Prostate gland (tissue), 2 donors: ENCODE measurements at places on chromosomes 3 and 15. TPM values are rescaled to one million over a fixed set of nuclear protein-coding genes. Genes with fewer than 3 reads are reported as not detected.

DNA sequence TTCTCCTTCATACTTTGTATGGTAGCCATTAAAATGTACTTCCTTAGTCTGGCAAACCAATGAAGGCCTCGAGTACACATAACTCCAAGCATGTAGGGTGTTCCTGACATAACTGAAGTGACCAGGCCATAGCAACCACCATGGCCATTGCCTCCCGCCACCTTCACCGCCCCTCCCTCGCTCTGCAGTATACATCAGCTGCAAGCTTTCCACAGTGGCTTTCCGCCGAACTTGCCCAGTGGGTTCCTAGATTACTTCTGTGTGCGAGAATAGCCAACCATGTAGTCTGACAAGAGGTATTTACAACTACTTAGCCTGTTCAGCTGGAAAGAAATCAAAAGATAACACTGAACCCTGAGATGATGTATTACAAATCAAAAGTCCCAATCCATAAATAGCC is 3.4 kb upstream of the CTNNB1 start:
- H3K36me3 ChIP-seq: no peaks in the 10 kb centered on the region
- DNase-seq: no peak
- no peak overlapping the region for H3K27ac ChIP-seq
- no peaks in the 10 kb centered on the region for H3K4me1 ChIP-seq
- H3K27me3 ChIP-seq: no peaks in the 10 kb centered on the region

DNA sequence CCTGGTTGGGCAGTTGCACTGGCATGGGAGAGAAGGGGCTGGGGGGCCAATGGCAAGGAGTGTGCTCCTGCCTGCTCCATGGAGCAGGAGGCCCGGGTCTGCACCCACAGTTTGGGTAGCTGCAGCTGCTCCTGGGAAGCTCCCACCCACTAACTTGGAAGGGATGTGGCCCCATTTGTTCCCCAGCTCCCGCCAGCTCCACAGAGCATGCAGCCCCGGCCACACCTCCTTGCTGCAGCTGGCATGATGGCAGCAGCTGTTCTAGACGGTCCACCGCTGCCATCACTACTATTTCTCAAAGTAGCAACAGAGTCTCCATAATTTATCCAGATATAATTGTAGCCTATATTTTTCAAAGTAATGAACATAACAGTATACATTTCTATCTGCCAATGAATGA is 65.8 kb downstream of the PIK3CB start:
- H3K27me3 ChIP-seq: no peaks in the 10 kb centered on the region
- no peaks in the 10 kb centered on the region for H3K36me3 ChIP-seq
- H3K4me1 ChIP-seq: no peaks in the 10 kb centered on the region
- DNase-seq: no peak
- H3K4me3 ChIP-seq: no peak overlapping the region

The MUC4 gene
- 12.0 TPM for total RNA-seq

- no peaks in the 10 kb centered on the region for H3K27me3 ChIP-seq
- H3K4me1 ChIP-seq: no peaks in the 10 kb centered on the region
- no peaks in the 10 kb centered on the region for H3K36me3 ChIP-seq
- H3K4me3 ChIP-seq: no peak overlapping the region
- H3K27ac ChIP-seq: no peak overlapping the region
- no peak for DNase-seq
Observed at GRCh38 chr3:46318207-46318927, 35.5 kb upstream of the CCR2 start.

The MYL3 gene
- total RNA-seq: not detected

The B3GNT5 gene
- 5.9 TPM for total RNA-seq

- H3K4me1 ChIP-seq: no peaks in the 10 kb centered on the region
- no peaks in the 10 kb centered on the region for H3K36me3 ChIP-seq
- DNase-seq: no peak
- H3K4me3 ChIP-seq: no peak overlapping the region
- H3K27me3 ChIP-seq: no peaks in the 10 kb centered on the region
Observed at GRCh38 chr3:45124352-45124751, 21.8 kb downstream of the CDCP1 start.

DNA sequence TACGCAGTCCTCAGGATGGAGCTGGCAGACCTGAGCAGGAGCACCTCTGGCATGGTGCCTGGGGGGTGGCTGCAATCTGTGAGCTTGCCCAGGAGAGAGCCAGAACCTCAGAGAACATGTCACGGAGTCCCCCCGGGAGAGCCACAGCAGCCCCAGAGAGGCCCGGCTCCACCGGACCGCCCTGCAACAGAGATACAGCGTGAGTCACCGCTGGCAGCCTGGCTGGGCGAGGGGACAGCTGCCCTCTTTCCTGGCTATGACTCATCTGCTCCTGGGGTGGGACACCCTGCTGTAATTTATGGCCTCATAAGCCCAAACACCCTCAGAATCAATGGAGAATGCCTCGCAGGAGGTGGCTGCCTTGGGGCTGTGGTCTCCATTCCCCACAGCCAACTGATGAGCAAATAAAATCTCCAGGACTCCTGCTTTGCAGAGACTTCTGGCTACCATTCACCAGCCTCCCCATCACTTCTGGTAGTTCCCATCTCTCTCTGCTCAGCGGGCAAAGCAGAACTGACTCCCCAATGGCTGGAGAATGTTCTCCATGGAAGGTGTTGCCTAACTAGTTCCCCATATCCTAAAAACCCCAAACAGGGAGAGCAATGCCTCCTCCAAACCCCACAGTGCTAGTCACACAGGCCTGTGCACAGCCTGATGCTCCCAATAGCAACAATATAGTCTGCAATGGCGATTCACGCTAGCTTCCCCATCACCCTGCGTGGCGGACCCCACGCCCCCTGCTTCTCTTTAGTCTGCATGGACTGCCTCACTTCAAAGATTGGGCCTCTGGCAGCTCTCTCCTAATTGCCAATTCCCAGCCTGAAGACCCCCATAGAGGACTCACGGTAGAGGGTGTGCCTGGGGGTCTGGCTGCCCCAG is 21.6 kb downstream of the ACSBG1 start:
- no peak overlapping the region for H3K27ac ChIP-seq
- no peaks in the 10 kb centered on the region for H3K27me3 ChIP-seq
- DNase-seq: peak; percentile 67
- no peak overlapping the region for H3K4me3 ChIP-seq

- no peaks in the 10 kb centered on the region for H3K4me1 ChIP-seq
- no peak overlapping the region for H3K4me3 ChIP-seq
- DNase-seq: no peak
- H3K27ac ChIP-seq: peak overlapping the region; percentile 49
Observed at GRCh38 chr3:185560676-185561075, 8.3 kb upstream of the LIPH start.

GRCh38 chr15:97319291-97319690 is 641.2 kb upstream of the ARRDC4 start:
- H3K4me1 ChIP-seq: no peaks in the 10 kb centered on the region
- H3K4me3 ChIP-seq: no peak overlapping the region
- H3K27me3 ChIP-seq: no peaks in the 10 kb centered on the region
- H3K27ac ChIP-seq: no peak overlapping the region
- no peaks in the 10 kb centered on the region for H3K36me3 ChIP-seq

DNA sequence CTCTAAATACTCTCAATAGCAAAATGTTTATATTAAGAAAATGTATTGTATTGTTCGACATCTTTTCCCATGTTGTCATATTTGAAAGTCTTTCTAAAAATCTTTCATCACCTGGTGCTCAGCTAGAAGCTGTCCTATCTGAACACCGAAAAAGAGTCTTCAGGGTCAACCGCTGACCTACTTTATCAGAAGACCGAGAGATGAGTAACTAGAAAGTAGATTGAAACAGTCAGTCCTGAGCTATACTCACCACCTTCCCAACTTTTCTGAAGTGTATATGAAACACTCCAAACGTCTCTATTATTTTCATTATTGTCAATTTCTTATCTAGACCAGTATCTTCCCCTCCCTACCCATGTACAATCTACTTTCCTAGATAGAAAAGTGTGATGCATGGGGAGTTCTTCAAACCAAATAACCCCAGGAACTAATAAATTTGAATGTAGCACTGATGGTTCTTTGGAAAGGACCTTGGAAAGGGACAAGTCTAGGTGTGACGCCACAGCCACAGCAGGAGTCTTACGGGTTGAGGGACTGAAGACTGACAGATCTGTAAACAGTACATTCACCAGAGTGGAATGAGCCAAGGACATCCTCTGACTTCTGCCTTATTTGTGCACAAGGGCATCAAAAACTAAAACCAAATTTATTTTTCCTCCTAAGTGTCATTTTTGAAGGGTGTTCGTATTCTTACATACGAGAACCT is 58.6 kb downstream of the TMOD3 start:
- no peak overlapping the region for H3K27ac ChIP-seq
- no peaks in the 10 kb centered on the region for H3K4me1 ChIP-seq
- no peak overlapping the region for H3K4me3 ChIP-seq
- DNase-seq: no peak
- H3K36me3 ChIP-seq: no peaks in the 10 kb centered on the region
- H3K27me3 ChIP-seq: no peaks in the 10 kb centered on the region

DNA sequence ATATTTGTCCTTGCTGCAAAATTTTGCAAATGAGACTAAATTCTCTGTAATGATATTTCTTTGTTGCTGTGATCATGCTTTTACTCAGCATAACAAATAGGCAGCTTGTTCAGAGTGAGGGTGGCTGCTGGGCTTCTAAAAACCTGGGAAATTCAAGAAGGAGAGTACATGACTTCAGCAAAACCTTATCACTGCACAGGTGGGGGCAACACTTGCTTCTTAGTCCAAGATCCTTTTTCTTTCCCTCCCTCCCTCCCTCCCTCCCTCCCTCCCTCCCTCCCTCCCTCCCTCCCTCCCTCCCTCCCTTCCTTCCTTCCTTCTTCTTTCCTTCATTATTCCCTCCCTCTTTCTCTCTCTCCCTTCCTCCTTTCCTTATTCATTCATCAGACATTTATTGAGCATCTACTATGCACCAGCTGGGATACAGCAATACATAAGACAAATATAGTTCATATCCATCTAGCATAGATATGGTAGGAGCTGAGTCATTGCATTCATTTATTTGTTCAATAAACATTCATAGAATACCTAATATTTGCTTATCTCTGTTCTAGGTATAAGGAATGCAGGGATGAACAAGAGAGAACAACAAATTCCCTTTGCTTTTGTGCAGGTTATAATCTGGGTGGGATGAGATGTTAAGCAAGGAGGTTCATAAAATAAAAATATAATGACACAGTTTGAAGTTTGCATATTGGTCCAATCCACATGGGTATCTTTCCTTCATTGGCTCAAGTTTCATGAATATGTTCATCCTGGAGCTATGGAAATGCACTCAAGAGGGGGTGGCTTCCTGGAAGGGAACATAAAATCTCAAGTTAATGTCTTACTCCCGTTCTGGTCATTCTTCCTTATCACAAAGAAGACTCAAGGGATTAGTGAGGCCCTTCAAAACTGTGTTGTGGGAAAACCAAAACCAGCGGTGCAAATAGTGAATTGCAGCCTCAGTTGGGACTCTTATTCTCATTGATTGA is 210.7 kb downstream of the PDCD6IP start:
- H3K4me1 ChIP-seq: no peaks in the 10 kb centered on the region
- no peaks in the 10 kb centered on the region for H3K36me3 ChIP-seq
- no peak overlapping the region for H3K27ac ChIP-seq
- no peak overlapping the region for H3K4me3 ChIP-seq
- no peak for DNase-seq

- no peaks in the 10 kb centered on the region for H3K4me1 ChIP-seq
- H3K36me3 ChIP-seq: no peaks in the 10 kb centered on the region
- peaks cover 2% of the 10 kb centered on the region for H3K27me3 ChIP-seq
Observed at GRCh38 chr3:124504332-124505059, 225.8 kb upstream of the UMPS start.

The HTR3E gene
- not detected for total RNA-seq

DNA sequence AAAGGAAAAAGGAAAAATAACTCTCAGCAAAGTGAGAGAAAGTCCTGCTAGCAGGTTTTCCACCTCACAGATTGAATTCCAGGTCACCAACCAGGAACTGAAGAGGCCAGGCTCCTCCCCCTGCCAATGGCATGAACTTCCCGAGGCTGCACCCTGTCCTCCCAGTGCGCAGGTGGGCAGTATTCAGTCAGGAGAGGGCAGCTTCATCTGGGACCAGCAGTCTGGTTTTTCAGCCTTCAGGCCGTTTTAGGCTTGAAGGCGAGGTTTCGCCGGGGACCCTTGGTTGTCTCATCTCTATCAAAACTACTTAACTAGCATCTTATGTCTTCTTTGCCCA is 41.2 kb downstream of the TRAT1 start:
- no peaks in the 10 kb centered on the region for H3K27me3 ChIP-seq
- no peaks in the 10 kb centered on the region for H3K4me1 ChIP-seq
- H3K4me3 ChIP-seq: no peak overlapping the region
- H3K36me3 ChIP-seq: no peaks in the 10 kb centered on the region
- no peak overlapping the region for H3K27ac ChIP-seq

- no peaks in the 10 kb centered on the region for H3K4me1 ChIP-seq
- no peak for DNase-seq
- H3K27me3 ChIP-seq: no peaks in the 10 kb centered on the region
- no peak overlapping the region for H3K27ac ChIP-seq
- H3K4me3 ChIP-seq: no peak overlapping the region
Observed at GRCh38 chr3:112627919-112628466, 12.9 kb downstream of the CCDC80 start.

- no peak for DNase-seq
- no peaks in the 10 kb centered on the region for H3K36me3 ChIP-seq
- H3K27ac ChIP-seq: no peak overlapping the region
- no peaks in the 10 kb centered on the region for H3K27me3 ChIP-seq
- no peak overlapping the region for H3K4me3 ChIP-seq
- H3K4me1 ChIP-seq: no peaks in the 10 kb centered on the region
Observed at GRCh38 chr3:146517684-146518435, 26.5 kb downstream of the PLSCR1 start.

GRCh38 chr3:184366619-184367289 is 5.2 kb downstream of the POLR2H start:
- H3K27me3 ChIP-seq: no peaks in the 10 kb centered on the region
- no peaks in the 10 kb centered on the region for H3K36me3 ChIP-seq
- H3K4me3 ChIP-seq: no peak overlapping the region
- peaks cover 6% of the 10 kb centered on the region for H3K4me1 ChIP-seq

The GPR62 gene
- total RNA-seq: 0.97 TPM

The DCUN1D1 gene
- total RNA-seq: 25.5 TPM

GRCh38 chr3:126714921-126715320 is 10.9 kb downstream of the CHCHD6 start:
- H3K4me1 ChIP-seq: no peaks in the 10 kb centered on the region
- no peak overlapping the region for H3K4me3 ChIP-seq
- DNase-seq: no peak
- H3K27ac ChIP-seq: no peak overlapping the region

GRCh38 chr3:168859143-168859542 is 763.4 kb upstream of the GOLIM4 start:
- no peaks in the 10 kb centered on the region for H3K4me1 ChIP-seq
- H3K27me3 ChIP-seq: no peaks in the 10 kb centered on the region
- H3K36me3 ChIP-seq: no peaks in the 10 kb centered on the region
- H3K4me3 ChIP-seq: no peak overlapping the region

- H3K27me3 ChIP-seq: no peaks in the 10 kb centered on the region
- no peak overlapping the region for H3K27ac ChIP-seq
- no peak overlapping the region for H3K4me3 ChIP-seq
- no peaks in the 10 kb centered on the region for H3K4me1 ChIP-seq
- no peaks in the 10 kb centered on the region for H3K36me3 ChIP-seq
Observed at GRCh38 chr3:122067214-122067550, 12.0 kb downstream of the CD86 start.

GRCh38 chr3:78792733-78793132 is 975.1 kb downstream of the ROBO1 start:
- no peaks in the 10 kb centered on the region for H3K4me1 ChIP-seq
- no peaks in the 10 kb centered on the region for H3K36me3 ChIP-seq
- DNase-seq: no peak
- H3K27ac ChIP-seq: no peak overlapping the region

The SLC12A8 gene
- total RNA-seq: 16.4 TPM
